ENCODE measurements at places on chromosomes 1 and 21.

DNA sequence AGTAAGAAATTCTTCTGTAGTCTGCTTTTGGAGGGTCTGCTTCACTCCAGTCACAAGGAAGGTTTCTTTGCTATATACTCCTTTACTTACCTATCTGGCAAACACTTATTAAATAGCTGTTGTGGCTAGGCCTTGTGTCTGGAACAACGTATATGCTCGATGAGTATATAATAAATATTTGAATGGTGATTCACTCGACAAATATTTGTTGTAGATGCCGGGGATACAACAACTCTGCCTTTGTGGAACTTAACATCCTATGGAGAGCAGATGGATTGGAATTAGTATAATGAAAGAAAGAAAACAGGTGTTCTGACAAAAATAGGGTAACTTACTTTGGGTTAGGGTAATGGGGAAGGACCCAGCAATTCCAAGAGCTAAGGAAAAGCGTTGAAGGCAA is 31.1 kb downstream of the KPNA6 start:
- no peak for DNase-seq

GRCh38 chr1:221867003-221867402 is 125.1 kb upstream of the DUSP10 start:
- no peak for DNase-seq

GRCh38 chr1:32239790-32240139 is 7.3 kb upstream of the FAM167B start:
- peak; percentile 52 for DNase-seq

- no peak for DNase-seq
These were observed 43.2 kb downstream of the CAPN8 start for GRCh38 chr1:223622132-223622842.

DNA sequence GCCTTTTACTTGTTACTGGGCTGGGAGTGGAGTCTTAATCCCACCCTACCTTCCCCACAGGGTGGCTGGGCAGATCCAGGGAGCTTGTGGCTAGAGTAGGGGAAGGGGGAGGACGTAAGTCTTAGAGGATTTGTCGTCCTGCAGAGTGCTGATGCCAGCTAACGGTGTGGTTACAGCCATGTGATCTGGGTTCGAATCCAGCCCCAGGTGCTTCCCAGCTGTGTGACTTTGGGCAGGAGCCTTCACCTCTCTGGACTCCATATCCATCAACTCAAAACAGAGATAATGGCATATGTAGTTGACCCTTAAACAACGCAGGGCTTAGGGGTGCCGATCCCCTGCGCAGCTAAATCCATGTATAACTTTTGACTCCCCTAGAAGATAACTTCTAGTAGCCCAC is 108.4 kb upstream of the TMEM51 start:
- DNase-seq: no peak

- no peak for DNase-seq
These were observed 47.7 kb downstream of the ETS2 start for GRCh38 chr21:38853421-38853919.

DNA sequence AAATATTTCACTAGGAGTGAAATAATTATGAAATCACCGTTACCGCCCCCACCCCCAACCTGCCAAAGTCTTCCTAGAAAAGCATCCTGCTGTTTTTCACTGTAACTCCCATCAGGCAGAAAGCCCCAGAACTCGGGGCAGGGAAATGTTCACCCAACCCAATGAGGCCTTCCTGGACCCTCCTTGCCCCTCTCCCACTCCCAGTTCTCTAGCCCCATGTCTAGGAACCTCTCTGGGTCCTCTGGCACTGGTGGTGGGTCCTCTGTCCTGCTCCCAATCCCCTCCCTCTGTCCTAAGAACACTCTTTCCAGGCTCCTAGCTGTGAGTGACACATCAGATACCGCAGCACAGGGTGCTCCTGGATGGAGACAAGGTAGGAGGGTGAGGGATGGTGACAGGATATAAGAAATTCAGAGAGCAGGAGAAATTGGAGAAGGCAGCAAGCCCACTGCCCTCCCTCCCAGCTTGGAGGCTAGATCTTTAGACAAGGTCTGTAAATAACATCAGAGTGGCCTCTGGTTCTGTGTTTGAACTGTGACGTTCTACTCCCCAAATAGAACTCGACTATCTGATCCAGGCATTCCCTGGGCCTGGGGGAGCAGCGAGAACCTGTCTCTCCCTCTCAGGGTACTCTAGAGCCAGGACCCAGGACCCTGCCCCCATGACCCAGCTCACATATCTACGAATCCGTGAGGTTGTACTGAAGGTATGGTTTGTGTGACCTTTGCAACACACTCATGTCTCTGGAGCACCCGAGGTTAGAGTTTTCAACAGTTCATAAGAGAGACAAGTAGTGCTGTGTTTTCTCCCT is 23.3 kb upstream of the BTG2 start:
- no peak for DNase-seq
